ENCODE measurements at places on chromosomes 1 and 21.
A peak's percentile ranks its signal among the peaks of the same experiment; 100 is the strongest.

DNA sequence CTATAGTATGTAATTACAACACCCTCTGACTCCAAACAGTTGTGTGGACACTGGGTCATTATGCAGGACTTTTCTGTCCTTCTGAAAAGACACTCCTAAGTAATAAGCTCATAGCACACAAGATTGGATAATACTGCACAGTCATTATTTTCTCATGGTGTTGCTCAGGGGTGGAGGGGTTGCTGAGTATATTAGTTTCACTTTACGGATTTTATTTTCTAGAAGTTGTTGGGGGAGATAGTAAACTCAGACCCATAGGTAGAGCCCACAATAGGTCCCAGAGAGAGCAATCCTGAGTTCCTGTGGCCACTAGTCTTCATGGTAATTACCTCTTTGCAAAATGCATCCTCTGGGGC is 53.4 kb downstream of the DUSP10 start:
- DNase-seq = no peak

DNA sequence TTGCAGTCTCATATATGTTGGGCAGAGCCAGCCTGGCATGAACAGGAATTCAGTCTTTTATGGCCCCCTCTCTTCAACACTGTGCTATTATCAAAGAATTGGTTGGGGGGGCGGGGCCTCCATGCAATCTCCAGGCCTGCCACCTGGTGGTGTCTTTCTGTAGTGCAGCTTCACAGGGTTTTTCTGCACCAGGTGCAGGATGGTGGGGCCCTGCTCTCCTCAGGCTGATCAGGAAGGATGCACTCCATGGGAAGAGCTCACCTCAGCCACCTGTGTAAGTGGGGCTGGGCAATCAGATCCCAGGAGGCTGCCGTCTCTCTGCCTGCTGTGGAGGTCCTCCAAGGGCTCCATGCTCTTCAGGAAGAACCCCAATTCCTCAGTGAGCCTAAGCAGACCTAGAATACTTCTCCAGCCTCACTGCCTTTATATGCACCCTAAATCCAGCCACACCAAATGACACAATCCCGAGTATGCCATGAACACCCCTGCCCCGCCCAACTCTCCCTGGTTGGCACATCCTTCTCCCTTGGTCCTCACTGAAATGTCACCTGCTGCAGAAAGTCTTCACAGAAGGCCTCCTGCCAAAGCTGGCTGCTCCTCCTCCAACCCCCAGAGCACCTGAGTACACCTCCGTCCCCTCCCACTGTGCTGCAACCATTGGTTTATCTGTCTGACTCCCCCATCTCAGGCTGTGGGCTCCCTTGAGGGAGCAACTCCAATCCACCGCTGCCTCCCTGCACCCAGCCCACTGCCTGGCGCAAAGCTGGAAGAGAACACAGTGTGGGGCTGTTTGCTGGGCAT is 16.5 kb downstream of the STK40 start:
- DNase-seq = no peak

- peak; percentile 37 for DNase-seq
Observed at GRCh38 chr1:229781453-229781852, 155.4 kb downstream of the URB2 start.

DNA sequence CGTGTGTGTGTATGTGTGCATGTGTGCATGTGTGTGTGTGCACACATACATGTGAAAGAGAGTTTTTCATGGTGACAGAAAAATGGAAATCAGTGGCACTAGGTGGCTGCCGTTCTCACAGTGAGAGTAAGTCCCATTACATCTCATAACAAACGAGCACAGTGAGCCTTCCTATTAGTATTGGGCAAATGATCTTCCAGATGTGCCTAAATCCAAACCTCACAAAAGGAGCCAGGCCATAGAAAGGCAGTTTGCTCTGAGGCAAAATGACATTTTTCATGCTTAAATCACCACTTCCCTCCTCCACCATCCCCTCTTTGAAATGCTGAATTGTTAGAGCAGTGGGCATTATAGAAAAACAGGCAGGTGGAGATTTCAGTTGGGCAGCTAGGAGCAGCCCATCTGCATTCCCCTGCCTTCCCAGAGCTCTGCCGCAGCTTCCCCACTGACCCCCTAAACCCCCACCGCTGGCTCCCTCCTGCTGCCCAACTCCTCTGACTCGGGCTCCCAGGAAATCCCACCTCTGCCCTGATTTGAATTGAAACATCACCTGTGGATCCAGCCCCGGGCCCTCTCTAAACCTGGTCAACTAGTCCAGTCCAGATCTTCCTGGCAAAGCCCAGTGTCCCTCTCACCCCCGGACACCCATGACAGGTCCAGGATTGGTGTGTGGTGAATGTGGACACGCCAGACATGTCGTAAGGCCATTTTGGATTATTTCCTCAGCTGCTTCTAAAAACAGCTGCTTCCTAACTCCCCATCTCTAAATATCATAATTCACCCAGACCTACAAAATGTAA is 190.5 kb downstream of the SEC16B start:
- no peak for DNase-seq

- DNase-seq = no peak
Observed at GRCh38 chr1:206909161-206909882, 12.1 kb downstream of the IL24 start.

- DNase-seq = no peak
Observed at GRCh38 chr1:37602750-37603694, 7.3 kb upstream of the GNL2 start.

DNA sequence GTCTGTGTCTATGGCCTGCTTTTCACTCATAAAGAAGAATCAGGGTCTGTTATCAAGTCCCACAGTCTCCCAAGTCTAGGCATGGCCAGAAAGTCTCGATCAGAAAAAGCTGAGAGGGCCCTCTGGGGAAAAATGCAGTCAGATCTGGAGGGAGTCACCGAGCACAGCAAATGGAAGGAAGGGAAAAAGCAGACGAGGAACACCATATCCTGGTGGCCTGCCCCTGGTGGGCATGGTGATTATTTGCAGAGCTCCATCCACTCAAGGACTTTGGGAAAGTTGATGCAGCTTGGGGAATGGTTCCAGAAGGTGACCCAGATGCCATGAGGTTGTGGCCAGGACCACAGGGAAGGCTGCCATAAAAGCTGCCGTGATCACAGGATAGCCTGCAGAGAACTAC is 189.1 kb downstream of the CLIC6 start:
- no peak for DNase-seq

DNA sequence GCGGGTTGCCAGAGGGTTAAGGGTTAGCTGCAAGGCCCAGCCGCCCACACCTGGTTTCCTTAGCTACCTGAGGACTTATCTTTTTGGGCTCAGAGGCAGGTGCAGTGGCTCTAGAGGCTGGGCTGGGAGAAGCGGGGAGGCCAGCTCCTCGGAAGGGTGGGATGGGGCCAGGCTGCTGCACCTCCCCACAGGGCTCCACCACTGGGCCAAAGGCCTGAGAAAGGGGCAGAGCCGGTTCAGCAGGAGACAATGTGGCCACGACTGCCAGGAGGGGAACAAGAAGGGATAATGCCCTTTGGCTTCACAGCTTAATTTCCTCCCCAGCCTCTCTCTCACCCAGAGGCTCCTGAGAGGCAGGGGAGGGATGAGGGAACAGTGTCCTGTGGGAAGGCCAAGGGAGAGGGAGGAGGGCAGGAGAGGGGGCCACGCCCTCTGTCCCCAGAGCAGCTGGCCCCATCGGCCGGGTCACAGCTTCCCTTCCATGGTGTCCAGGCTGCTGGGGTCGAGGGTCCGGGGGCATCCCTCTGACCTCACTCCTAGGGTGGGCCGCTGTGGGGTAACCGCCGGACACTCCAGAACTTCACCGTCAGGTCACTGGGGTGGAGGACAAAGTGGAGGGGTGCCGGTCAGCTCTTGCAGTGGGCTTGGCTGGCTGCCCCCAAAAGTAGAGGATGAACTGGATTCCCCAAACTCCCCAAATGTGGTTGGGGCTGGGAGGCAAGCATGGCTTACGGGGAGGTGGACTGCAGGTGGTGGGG is 50.4 kb downstream of the KIF21B start:
- no peak for DNase-seq

- DNase-seq = no peak
Observed at GRCh38 chr1:5944154-5944842, 47.9 kb downstream of the NPHP4 start.

DNA sequence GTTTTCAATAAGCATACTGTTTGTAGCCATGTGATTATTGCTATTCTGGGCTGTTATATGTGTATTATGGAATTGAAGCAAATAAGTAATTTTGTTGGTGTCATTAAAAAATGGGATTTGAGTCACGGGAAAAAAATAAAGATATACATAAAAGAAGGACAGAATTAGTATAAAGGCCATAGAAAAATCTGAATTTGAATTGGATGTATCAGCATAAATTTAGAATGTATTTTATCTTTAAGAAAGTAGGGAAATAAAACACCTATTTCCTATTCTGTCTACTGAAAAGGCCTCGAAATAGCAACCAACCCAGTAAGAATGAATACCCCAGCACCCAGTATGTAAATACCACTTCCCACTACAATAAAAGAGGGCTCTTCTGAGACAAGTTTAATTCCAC is 185.9 kb downstream of the SLC45A1 start:
- DNase-seq = no peak

DNA sequence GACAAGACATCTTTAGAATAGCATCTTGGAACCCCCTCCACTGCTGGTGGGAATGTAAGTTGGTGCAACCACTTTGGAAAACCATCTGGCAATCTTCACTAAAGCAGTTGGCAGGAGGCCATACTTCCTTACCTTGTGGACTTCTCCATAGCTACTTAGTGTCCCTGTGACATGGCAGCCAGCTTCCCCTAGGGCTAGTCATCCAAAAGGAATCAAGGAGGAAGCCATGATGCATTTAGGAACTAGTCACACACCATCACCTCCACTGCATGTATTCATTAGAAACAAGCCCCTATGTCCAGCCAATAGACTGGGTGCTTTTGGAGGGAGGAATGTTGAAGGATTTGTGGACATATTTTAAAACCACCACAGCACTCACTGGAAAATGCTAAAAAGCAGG is 19.9 kb downstream of the MX2 start:
- DNase-seq = no peak

- no peak for DNase-seq
Observed at GRCh38 chr1:119870917-119871596, 25.3 kb downstream of the ADAM30 start.

GRCh38 chr1:202439308-202439707 is 90.8 kb downstream of the PPP1R12B start:
- DNase-seq = no peak

DNA sequence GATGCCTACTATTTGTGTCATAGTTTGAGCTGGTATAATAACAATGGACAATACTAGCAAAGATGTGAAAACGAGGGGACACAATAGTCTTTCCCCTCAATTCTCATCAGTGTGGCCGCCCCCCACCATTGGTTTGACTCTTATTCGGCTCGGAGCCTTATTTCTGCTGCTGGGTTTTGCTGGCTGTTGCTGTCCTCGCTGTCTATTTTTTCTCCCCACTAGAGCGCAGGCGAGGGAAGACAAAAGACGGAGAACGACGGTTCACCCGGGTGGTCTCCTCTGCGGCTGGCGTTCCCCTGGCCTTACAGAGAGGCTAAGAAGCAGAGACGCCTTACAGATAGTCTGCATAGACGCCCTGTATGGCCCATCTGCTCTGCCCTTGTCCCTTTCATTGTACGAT is 19.4 kb downstream of the CLIC6 start:
- no peak for DNase-seq

GRCh38 chr21:43201491-43201890 is 32.7 kb downstream of the CRYAA start:
- no peak for DNase-seq

- DNase-seq = no peak
Observed at GRCh38 chr1:110060034-110060661, 10.3 kb downstream of the ALX3 start.

DNA sequence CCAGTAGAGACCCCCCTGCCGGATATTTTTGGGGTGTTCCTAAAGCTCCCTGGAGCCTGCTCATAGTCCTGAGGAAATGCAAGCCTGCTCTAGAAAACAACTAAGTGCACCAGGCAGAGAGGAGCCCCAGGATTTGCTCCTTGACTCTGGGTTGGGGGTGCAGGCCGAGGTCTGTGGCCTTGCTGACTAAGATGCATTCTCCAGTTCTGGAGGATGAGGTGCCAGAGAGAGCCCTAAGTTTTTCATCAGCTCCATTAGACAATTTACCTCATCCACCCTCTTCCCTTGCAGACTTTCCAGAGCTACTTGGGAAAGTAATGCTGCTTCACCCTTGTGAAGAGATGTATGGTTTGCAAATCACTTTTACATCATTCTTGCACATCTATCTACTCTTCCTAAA is 9.1 kb downstream of the TUFT1 start:
- DNase-seq = no peak

- DNase-seq = no peak
Observed at GRCh38 chr1:33221385-33221758, 34.9 kb upstream of the ZNF362 start.

Measured in NCI-H524 treated with DMSO at 0.1 percent for 48 hours (cell line).